Urothelium cell line (cell line): ENCODE measurements at places on chromosomes 11 and 22.
A peak's percentile ranks its signal among the peaks of the same experiment; 100 is the strongest.

- DNase-seq = peak; percentile 14
These were observed 393 bp downstream of the CYB561A3 start for GRCh38 chr11:61361237-61361740.

DNA sequence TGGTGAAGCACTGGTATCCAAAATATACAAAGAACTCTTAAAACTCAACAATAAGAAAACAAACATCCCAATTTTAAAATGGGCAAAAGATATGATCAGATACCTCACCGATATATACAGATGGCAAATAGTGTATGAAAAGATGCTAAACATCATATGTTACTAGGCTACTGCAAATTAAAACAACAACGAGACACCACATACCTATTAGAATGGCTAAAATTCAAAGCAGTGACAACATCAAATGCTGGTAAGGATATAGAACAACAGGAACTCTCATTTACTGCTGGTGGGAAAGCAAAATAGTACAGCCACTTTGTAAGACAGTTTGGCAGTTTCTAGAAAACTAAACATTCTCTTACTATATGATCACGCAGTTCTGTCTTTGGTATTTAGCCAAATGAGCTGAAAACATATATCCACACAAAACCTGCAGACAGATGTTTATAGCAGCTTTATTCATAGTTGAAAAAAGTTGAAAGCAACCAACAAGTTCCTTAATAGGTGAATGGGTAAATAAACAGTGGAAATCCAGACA lies 38.5 kb downstream of the SIK3 start:
- no peak for DNase-seq

DNA sequence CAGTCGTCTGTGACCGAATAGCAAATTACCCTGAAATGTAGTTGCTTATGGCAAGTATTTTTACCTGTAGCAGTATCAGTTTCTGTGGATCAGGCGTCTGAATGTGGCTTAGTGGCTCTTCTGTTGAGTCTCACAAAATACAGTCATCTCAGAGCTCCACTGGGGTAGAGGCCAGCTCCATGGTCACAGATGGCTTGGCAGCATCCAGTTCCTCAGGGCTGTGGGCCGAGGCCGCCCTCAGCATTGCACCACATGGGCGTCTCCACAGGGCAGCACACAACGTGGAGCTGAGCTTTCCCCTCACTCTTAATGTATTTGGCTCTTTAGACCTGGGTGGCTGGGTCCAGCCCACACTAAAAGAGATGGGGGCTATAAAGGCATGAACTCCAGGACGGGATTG lies 57.8 kb downstream of the SBF1 start:
- no peak for DNase-seq

- no peak for DNase-seq
These were observed 827 bp downstream of the GSC2 start for GRCh38 chr22:19149047-19149883.
